GM23248 (cell line): ENCODE measurements at places on chromosomes 2 and 18.

DNA sequence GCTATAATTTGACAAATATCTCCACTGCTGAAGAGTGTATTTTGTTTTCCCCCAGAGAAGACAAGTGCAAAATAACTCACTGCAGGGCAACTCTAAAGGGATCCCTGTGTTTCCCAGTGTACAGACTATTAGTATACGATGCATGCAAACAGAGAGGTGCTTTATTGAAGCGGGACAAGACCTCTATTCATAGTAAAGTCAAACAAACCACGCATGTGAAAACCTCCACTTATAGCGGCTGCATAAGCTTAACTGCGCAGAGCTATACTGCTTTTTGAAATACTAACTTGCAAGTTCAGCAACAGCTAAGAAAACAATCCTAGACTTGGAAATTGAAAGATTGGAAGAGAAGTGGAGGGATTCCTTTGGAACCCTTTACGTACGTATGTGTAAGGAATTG, 15.6 kb downstream of the RNF144A start:
- DNase-seq = no peak

DNA sequence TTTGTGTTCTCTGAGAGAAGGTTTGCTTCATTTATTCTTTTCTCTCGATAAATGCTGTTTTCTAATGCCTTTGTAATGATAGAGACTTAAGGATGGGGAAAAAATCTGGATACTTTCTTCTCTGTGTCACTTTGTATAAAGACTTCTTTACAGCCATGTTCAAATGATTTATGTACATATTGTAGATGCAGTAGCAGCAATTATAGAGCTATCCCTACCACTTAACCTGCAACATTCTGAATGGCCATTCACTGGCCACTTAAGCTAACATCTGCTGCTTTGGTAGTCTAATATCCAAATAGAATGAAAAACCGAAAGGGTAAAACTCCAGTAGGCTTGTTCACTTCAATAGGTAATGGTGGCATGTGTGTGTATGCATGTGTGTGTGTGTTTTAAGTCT, 97.8 kb downstream of the CSRNP3 start:
- DNase-seq = no peak

DNA sequence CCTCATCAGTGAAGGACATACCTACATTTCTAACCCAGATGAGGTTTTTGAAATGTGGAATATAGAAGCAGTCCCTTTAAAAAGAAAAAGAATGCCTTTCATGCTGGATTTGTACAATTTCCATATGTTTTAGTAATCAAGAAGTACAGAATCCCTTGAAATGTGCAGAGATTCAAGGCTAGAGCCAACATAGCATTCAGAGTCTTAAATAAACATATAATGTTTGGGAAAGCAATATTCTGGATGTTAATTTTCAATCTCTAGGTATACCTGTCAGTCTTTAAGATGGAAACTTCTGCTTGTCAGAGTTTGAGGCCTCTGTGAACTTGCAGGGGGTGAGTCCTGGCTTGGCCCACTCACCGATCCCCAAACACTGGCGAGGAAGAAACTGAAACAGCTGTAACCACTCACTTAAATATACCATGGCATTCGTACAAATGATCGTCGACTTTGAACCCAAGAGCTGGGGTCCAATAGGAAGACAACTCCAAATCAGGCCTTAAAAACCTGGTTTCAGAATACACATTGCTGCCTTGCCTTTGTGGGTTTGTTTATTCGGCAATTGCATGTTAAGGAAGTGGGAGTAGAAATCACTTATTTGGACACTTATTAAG, 132.8 kb upstream of the NCK2 start:
- DNase-seq = no peak

GRCh38 chr2:15869871-15870270, 70.5 kb upstream of the MYCN start:
- DNase-seq = no peak

- peak; percentile 16 for DNase-seq
Observed at GRCh38 chr2:210004881-210005280, 2.4 kb downstream of the RPE start.

GRCh38 chr2:23350041-23350791, 34.8 kb upstream of the KLHL29 start:
- peak; percentile 29 for DNase-seq
